ENCODE measurements at places on chromosomes 12 and 14.

GRCh38 chr14:91008759-91009409 lies 51.6 kb downstream of the RPS6KA5 start:
- no peak for DNase-seq

- DNase-seq, result no peak
Observed at GRCh38 chr14:100445436-100446088, 122.4 kb downstream of the SLC25A47 start.

DNA sequence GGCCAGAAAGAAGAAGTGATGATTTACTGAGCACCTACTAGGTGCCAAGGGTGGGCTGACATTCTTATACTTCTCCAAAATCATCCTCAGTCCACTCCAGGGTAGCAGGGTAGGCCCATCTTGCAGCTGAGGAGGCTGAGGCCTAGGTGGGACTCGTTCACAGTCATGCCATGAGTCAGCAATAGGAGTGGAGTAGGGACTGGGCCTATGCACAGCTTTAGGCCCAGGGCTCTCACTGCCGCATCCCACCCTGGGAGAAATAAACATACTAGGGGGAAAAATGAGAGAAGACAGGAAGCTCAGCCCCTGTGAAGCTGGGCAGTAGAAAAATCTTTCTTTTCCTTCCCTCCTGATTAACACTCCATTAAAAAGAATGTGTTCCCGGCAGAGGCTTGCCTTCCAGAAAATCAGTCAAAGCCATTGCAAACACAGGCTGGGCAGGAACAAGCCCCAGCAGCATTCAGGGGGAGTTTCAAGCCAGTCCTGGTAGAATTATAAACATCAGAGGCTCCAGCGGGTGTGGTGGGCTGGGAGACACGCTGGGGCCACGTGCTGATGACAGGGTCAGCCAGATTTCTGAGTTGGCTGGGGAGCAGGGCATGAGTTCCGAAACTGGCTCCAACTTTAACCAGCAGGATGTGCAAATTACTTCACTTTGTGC lies 1.8 kb downstream of the HSPB8 start:
- no peak for DNase-seq

- DNase-seq, result no peak
Observed at GRCh38 chr12:103887738-103888137, 42.5 kb upstream of the HSP90B1 start.

GRCh38 chr14:58712357-58712756 lies 74.6 kb downstream of the DACT1 start:
- DNase-seq, result no peak

DNA sequence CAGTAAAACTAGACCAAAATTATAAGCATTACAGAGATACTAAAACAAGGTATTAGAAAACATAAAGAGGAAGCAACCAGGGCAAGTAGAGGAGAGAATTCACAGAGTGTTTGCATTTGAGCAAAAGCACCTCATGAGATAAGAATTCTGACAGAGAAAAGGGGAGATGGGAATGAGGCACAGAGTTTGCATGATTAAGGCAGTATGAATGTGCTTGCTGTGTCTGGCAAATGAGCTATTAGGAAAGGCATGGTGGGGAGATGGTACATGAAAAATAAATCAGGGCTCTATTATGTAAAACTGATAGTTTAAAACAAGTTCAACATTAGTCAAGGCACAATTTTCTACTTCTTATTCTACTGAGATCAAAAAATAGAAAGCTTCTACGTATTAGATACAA lies 23.1 kb downstream of the GARIN6 start:
- DNase-seq, result no peak

DNA sequence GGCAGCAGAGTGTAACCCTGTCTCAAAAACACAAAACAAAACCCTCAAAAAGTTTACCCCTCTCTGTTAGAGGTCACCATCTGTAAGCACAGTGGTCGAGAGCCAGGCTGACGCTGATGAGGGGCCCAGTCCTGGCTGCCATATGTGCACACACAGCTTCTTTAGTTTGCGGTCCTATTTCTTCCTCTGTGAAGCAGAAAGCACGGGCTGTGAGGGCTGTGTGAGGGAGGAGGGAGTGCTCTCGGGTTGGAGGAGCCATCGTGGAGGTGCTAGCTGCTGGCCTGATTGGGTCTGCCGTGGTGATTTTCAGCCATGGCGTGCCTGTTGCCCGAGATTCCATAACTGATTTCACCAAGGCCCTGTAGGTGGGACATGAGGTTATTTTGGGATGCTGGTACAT lies 3.5 kb downstream of the ULK1 start:
- no peak for DNase-seq

DNA sequence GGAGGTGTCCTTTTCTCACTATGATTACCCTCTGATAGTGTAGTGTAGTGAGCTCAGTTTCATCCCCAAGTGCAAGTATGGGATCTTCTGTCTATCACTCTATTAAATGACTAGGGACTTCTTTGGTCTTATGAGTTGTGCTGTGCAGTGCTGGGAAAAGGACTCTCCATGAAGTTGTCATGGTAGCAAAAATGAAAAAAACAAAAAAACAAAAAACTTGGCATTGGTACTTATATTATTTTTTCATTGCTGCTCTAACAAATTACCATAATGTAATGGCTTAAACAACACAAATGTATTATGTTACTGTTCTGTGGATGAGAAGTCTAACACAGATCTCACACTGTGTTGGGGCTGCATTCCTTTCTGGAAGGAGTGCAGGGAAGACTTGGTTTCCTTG lies 393.1 kb upstream of the NOVA1 start:
- DNase-seq, result no peak

GRCh38 chr12:80565271-80565670 lies 121.2 kb downstream of the PTPRQ start:
- no peak for DNase-seq
